ENCODE measurements at places on chromosomes 7 and 10.

DNA sequence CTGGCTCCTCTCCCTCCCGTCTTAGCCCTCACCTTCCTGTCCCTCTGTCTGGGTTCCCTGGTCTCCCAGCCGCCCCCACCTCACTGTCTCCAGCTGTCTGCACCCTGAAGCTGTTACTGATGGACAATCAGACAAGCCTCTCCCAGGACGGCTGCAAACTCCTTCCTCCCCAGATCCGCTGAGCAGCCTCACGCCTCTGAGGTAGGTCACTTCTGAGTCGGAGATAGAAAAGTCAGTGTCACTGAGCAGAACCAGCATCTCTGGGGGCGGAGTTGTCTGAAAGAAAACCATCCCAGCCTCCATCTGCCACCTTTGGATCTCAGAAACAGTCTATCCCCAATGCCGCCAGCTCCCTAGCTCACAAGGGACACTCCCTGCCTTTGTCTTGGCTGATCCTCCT, 27.4 kb downstream of the FAM241B start:
- no peak for DNase-seq

DNA sequence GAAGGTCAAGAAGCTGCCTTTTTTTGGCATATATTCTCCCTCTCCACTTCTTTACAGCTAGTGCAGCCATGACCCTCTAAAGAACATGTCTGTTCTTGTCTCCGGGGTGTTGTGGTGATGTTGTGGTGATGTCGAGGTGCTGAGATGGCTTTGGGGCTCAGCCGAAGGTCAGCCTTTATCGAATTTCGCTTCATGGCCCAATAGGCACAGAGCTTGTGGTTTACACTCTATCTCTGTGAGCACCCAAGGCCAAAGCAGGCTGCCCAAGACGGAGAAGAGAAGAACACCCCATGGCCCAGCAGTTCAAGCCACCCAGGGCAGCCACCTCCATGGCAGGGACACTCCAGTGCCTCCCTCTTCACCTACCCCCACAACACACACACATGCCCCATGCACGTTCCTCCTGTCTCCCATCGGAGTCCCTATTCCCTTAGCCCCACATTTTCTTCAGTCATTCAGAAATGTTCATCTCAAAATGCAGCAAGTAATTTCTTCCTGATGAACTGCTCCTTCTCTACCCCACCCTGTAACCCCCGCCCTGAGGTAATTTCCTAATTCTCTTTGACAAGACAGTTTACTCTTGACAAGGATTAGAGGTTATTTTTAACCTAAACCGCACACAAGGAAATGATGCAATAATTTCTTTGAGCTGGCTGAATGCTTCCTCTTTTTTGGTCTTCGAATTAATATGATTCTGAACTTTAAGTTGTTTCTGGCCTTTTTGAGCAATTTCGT, 18.6 kb upstream of the ADRB1 start:
- DNase-seq: no peak

GRCh38 chr7:147251751-147252325, 1135.2 kb downstream of the CNTNAP2 start:
- DNase-seq: no peak

GRCh38 chr7:55515569-55516279, 56.6 kb downstream of the VOPP1 start:
- DNase-seq: no peak

DNA sequence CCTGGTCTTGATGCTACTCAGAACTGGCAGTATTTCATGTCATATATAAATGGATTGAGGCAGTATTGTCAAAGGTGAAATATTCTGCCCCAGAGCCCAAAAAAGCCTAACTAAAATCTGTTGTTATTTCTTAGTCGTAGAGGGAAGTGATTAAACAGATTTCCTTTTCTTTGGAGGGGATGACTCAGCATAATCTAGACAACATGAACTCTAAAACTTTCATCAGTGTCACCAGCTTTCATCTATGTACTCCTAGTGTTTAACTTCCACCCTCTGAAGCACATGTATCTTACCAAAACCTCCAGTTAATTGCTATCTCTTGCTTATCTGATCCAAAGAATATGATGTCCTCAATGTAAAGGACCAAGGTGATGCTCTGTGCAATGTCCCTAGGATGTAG, 97.1 kb upstream of the ARID5B start:
- no peak for DNase-seq

DNA sequence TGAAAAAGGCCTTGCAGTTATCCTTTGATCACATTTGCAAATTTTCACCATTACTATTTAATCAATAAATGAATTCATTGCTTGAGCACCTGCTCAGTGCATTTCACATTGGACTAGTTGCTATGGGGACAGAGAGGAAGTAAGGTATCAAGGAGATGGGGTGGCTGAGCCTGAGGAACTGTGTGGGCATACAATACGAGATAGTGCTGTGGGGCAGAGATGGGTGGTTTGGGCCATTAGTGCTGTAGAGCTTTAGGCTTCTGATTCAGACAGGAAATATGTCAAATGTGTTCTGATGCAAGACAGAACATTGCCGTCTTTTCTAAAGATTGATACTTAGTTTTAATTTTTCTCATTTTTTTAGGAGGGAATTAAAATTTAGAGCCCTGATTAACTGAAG, 13.2 kb downstream of the ITGB8 start:
- no peak for DNase-seq

GRCh38 chr10:55158633-55159032, 357.6 kb upstream of the PCDH15 start:
- no peak for DNase-seq

DNA sequence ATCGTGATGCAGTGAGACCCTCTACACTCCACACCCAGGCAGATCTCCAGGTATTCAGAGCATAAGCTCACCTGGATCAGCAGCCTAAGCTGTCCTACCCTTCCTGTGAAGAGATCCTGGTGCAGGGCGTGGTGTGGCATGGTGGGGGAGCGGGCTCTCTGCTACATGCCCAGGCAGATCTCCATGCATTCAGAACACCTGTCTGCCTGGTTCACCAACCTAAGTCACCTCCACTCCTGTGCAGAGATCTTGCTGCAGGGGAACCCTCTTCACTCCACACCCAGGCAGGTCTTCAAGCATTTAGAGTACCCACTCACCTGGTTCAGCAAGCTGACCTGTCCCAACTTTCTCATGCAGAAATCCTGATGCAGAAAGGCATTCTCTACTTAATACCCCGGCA, 394.4 kb upstream of the SEMA3A start:
- no peak for DNase-seq

- no peak for DNase-seq
Measured at GRCh38 chr10:3658766-3659165, 126.2 kb downstream of the KLF6 start.

GRCh38 chr10:113958631-113959382, 84.9 kb upstream of the ADRB1 start:
- DNase-seq: peak; percentile 35

GRCh38 chr10:44043646-44044375, 341.1 kb downstream of the CXCL12 start:
- no peak for DNase-seq

GRCh38 chr10:100899171-100899570, 13.6 kb upstream of the SLF2 start:
- no peak for DNase-seq

DNA sequence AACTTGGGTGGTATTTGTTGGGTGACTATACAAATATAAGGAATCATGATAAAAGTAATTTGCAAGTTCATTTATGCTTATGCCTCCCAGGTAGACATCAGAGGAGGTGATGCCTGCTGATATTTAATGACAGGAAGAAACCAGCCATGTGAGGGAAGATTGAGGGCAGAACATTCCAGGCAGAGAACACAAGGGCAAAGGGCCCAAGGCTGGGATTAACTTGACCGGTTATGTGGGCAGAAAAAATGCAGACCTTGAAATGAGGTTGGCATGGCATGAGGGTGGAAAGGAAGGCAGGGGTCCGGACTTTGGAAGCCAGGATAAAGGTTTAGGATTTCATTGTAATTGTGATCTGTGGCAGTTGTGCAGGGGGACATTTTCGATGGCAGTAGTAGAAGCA, 68.0 kb upstream of the MTPN start:
- no peak for DNase-seq

GRCh38 chr10:72365106-72365895, 10.6 kb upstream of the DNAJB12 start:
- DNase-seq: no peak

- DNase-seq: no peak
Measured at GRCh38 chr10:79979310-79979975, 30.5 kb upstream of the SFTPD start.

DNA sequence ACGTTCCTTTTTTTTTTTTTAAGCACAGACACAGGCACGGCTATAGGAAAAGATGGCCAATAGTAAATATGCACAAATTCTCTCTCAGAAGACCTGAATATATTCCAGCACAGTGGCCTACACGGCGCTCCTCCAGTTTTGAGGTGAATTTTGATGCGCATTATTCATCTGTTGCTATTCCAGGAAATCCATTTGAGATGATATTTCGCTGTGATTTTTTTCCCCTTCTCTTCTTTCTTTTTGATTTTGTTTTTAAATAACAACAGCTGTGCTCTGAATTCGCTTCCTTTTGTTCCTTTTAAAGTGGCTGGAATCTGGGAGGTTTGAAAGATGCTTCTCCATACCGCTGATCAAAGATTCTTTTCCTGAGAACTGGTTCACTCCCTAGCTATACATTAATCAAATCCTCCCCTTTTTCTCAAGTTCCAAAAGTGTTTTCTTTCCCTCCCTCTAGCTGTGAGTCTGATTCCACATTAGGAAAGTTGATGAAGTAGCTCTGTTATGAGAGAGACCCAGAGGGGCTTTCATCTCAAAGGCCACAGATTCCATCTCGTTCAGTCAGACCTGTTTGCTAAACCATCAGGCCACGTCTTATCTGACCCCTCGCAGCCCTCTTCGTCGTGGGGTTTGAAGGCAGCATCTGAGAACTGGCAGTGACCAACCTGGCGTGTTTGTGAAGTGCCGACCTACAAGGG, 602.7 kb upstream of the NRP1 start:
- no peak for DNase-seq

- DNase-seq: no peak
Measured at GRCh38 chr10:91036807-91037411, 116.0 kb upstream of the ANKRD1 start.

GRCh38 chr7:12570534-12571461, at the start of gene SCIN:
TSS of gene SCIN (plus strand) at chr7:12570720. CDS start at chr7:12570787, 67 bp downstream.
- DNase-seq: peak; percentile 28

- no peak for DNase-seq
Measured at GRCh38 chr10:4384245-4384644, 441.8 kb upstream of the AKR1E2 start.

GRCh38 chr10:12819071-12819470, 182.4 kb downstream of the CCDC3 start:
- no peak for DNase-seq

DNA sequence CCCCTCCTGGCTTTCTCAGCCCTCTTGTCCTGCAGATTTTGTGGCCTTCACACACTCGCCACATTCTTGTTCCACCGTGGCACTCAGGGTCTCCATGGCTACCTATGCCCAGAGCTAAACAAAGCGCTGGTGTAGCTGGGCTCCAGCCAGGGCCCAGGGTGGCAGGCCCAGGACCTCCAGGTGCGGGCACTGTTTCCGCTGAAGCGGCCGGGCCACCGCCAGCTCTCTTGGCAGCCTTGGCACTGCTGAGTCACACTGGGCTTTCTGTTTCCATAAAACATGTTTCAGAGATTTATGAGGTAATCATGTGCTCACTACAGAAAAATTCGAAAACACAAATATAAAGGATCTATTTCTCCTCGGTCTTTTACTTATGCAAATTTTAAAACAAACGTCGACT, 51.3 kb downstream of the AOC1 start:
- no peak for DNase-seq

DNA sequence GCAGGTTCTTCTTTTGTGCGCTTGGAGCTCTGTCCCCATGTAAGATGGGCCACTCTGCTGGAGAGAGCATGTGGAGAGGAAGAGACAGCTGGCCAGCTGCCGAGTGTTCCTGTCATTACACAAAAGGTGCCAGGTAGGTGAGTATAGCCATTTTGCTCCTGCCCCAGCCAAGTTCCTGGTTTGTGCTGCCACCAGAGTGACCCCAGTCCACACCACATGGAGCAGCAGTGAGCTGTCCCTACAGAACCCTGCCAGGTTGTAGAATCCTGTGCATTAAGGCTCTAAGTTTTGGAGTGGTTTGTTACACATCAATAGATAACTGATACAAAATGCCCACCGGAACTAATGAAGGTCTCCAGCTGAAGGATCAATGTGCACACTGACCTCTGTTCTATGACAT, 84.6 kb upstream of the GHITM start:
- no peak for DNase-seq

- no peak for DNase-seq
Measured at GRCh38 chr10:131657985-131658330, 242.8 kb upstream of the PPP2R2D start.

GRCh38 chr7:85829817-85830432, 643.1 kb upstream of the SEMA3D start:
- DNase-seq: no peak

- DNase-seq: no peak
Measured at GRCh38 chr7:94067506-94067905, 63.4 kb upstream of the BET1 start.

DNA sequence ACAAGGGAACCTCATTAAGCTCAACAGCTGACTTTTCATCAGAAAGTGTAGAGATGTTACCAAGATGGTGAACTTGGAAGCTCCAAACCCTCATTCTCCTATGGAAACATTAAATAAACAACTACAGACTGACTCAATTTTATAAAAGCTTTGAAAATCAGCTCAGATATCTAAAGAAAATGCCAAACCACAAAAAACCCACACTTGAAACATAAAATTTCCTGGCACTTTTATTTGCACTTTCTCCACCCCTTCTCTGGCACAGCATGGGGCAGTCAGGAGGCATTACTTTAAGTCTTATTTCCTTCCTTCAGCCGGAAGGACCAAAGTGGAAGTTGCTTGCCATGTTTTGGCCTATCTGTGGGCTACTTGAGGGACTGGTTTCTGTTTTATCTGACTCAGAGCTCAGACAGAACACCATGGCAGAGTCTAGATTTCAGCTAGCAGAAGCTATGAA, 114.7 kb downstream of the ODAD2 start:
- DNase-seq: no peak

DNA sequence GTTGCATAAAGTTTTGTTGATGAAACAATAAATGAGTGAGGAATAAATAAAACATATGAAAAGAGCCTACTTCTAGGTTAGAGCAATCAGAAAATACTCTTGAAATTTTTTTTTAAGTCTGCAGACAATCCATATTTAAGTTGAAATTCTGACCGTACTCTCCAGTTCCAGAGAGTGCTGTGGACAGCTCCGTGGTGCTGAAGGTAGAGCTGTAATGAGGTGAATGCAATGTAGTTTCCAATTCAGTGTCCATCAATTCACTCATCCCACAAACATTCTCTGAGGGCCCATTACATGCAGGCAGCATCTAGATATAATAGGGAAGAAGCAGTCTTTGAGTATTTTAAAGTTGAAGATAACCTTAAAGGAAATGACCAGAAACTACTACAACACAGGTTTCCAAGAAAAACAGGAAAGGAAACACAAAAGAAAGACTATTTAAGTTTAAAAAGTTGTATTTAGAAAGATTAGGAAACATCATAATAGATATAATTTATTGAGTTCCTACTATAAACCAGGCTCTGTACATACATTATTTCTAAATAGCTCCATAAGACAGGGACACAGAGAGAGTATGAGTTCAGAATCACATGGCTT, 44.0 kb upstream of the CRTAC1 start:
- no peak for DNase-seq

Measured in activated T-cell treated with anti-CD3 and anti-CD28 coated beads, Interleukin-2, amount 50 U/mL, for 48 hours (primary cell).